ENCODE measurements at places on chromosomes 3 and 15.
A peak's percentile ranks its signal among the peaks of the same experiment; 100 is the strongest.

- no peak for DNase-seq
These were observed 75.0 kb downstream of the SEMA5B start for GRCh38 chr3:122952520-122952919.

- no peak for DNase-seq
These were observed 27.9 kb downstream of the C3orf18 start for GRCh38 chr3:50539356-50540286.

GRCh38 chr15:41561777-41562145 lies 2.7 kb downstream of the TYRO3 start:
- peak; percentile 41 for DNase-seq

DNA sequence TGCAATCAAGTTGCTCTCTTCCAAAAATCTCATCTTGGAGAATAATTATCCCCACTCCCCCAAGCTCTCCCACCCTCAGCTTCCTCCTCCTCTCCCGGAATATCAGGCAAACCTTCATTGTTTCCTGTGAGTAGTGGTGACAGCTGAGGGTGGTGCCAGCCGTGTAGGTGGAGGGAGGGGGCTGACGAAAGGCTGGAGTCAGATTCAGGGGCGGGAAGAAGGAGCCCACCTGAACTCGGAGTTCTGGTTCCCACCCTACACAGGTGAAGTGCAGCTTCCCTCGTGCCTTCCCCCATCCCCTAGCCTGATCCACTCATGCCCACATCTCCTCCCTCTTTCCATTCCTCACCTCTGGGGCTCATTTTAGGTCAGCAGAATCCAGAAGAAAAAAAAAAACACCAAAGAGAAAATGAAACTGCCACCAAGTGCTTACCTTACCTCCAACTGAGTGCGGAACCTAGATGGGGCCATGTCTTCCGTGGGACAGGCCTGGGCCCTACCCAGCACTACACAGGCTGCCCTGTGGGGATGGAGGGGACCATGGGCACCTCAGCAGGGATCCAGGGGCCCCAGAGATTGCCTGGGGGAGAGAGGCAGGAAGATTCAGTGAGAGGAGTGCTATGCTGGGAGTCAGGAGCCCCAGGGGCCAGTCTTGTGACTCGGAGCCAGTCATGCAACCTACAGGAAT lies 81.3 kb downstream of the ADCY5 start:
- DNase-seq, result no peak

GRCh38 chr15:23758891-23759290 lies 71.8 kb upstream of the NDN start:
- DNase-seq, result no peak

GRCh38 chr3:53817809-53818208 lies 28.4 kb downstream of the CHDH start:
- DNase-seq, result no peak

- DNase-seq, result no peak
These were observed 107.0 kb upstream of the SPRED1 start for GRCh38 chr15:38145651-38146111.
